ENCODE measurements at places on chromosomes 3 and 15. TPM values are rescaled to one million over a fixed set of nuclear protein-coding genes. Genes with fewer than 3 reads are reported as not detected.

Gene CD200R1
- total RNA-seq = 3.0 TPM

Gene VIPR1
- 3.4 TPM for total RNA-seq

Gene CELSR3
- 0.70 TPM for total RNA-seq

Gene RPS27L
- total RNA-seq = 41.8 TPM

Gene CRYGS
- 2.9 TPM for total RNA-seq

Gene EEF1AKMT4
- total RNA-seq = 1.8 TPM

Gene ARL14
- not detected for total RNA-seq

Gene ATP13A5
- total RNA-seq = not detected

Gene CACNA2D3
- 3.6 TPM for total RNA-seq

Gene OXNAD1
- total RNA-seq = 36.7 TPM

Gene ADAMTS9
- 151 TPM for total RNA-seq

Gene DNAH12
- 0.41 TPM for total RNA-seq

Gene FGD5
- 35.8 TPM for total RNA-seq

Gene CRYBG3
- total RNA-seq = 31.4 TPM

Gene HGD
- 38.9 TPM for total RNA-seq

Gene RASGRP1
- 12.7 TPM for total RNA-seq

Gene OR5K2
- not detected for total RNA-seq

Gene ABHD17C
- total RNA-seq = 21.8 TPM

Gene ARIH1
- total RNA-seq = 76.7 TPM

Gene ISY1
- total RNA-seq = 23.4 TPM

Gene PLA2G4E
- 0.29 TPM for total RNA-seq

Gene CEMIP
- total RNA-seq = 1.6 TPM

Gene CAV3
- 42.2 TPM for total RNA-seq

Gene ACAN
- 4.0 TPM for total RNA-seq

Gene STRA6
- total RNA-seq = 14.9 TPM

Gene SOX14
- not detected for total RNA-seq

Gene ACSBG1
- 1.4 TPM for total RNA-seq

Gene ST8SIA2
- total RNA-seq = 4.4 TPM

Gene AADAC
- 0.12 TPM for total RNA-seq

Gene SPESP1
- 1.6 TPM for total RNA-seq

Gene CHRNA7
- total RNA-seq = 5.0 TPM

Gene TAMM41
- total RNA-seq = 16.8 TPM

Gene DISP2
- 1.4 TPM for total RNA-seq

Gene PDIA5
- total RNA-seq = 24.9 TPM

Gene IGF2BP2
- 64.8 TPM for total RNA-seq

Gene SLC28A2
- 0.23 TPM for total RNA-seq

Gene CHDH
- 11.5 TPM for total RNA-seq

Gene SMCO1
- 3.5 TPM for total RNA-seq

Gene CCR9
- total RNA-seq = 0.18 TPM

Gene CPB1
- total RNA-seq = 0.41 TPM

Gene FANCD2OS
- total RNA-seq = not detected

Gene NANOGP8
- 1.7 TPM for total RNA-seq

Gene SLC6A1
- 1.6 TPM for total RNA-seq

Gene RAP2B
- total RNA-seq = 9.2 TPM

Gene EIF1B
- 31.1 TPM for total RNA-seq

Gene RAD51
- 2.7 TPM for total RNA-seq
